Brain microvascular endothelial cell (primary cell): ENCODE measurements at places on chromosomes 1 and 21.

DNA sequence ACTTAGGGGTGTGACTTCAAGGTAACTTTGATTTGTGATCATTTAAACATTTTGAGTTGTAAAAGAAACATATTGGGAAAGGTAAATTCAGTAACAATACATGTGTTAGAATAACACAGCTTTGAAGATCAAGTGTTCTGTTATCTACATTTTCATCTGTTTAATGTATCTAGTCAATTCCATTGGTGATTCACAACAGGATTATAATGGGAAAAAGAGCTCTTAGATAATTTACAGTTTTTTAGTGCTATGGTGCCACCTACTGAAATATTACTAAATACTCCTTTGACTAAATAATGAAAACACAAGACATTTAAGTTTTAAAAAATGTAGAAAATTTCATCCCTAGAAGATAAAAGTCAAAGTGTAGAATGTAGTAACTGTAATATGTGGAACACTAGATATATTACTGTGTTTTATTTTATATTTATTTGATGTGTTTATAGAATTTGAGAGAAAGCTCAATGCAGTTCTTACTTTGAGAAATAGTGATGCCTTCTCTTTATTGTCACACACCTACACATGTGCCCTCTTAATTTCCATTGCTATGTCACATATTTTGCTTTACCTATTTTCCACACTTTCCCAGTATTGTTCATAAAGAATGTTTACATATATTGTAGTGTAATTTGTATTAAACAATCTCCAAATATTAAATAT, 47.4 kb downstream of the PTPRC start:
- no peak for DNase-seq

DNA sequence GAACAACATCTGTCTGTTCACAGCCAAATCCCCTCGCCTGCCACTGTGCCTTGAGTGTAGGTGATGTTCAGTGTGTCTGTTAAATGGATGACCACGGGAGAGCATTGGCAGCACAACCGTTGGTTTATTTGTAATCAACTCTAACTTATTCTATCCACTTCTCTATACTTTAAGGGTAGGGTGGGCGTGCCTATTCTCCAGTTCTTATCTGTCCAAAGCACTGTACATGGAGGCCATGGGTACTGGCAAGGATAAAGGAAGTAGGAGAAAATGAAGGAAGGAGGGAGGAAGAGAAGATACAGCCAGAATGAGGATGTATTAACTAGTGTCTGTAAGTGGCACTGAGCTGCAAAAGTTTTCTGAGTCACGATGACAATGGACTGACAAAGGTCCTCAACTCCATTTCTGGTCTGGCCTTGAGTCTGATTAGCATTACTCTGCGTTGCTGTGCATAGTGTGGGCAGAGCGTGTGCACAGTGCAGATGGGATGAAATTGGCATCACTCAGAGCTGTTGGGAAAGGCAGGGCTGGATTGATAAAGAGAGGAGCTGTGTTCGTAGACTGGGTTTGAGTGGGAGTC, 7.1 kb downstream of the RHOU start:
- no peak for DNase-seq

DNA sequence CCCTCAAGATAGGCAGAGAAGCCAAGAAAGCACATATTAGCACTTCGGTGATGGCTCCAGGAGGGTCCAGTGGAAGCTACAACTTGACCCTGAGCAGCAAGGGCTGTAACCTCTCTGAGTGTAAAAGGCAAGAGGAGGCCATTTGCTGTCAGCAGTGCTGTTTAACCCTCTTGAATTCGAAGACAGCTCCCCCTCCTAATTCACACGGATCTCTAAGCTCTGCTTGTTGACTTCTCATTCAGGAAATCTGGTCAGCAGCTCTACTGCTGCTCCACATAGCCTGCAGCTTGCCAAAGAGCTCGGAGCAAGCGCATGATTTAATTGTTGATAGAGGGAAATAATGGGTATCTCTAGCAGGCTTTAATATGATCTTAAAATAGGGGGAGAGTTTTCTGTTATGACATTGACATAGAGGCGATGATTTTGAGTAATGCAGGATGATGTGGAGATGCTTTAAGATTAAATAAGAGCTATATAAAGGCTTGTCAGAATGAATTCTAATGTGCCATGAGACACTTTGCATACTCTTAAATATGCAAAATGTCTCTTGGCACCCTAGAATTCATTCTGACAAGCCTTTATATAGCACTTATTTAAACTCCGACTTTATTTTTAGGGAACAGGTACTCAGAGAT, 79.4 kb upstream of the USH2A start:
- no peak for DNase-seq

DNA sequence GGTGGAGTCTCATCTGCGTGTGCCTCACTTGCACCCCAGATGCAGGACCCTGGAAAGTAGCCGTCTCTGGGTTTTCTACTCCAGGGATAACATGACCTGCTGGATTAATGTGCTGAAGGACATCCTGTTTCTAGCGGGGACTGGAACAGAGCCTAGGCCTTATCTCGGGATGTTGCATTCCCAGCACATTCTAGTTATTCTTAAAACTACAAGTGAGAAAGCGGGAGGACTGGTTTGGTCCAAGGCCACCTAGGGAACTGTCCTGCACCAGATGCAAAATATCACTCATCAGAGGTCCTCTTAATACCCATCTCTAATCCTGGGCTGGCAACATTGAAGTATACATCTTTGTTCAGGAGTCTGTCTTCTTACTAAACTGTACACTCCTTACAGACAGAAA, 179.9 kb downstream of the ZC3H11B start:
- no peak for DNase-seq

- DNase-seq = no peak
Measured at GRCh38 chr1:57345916-57346315, 77.9 kb downstream of the DAB1 start.

DNA sequence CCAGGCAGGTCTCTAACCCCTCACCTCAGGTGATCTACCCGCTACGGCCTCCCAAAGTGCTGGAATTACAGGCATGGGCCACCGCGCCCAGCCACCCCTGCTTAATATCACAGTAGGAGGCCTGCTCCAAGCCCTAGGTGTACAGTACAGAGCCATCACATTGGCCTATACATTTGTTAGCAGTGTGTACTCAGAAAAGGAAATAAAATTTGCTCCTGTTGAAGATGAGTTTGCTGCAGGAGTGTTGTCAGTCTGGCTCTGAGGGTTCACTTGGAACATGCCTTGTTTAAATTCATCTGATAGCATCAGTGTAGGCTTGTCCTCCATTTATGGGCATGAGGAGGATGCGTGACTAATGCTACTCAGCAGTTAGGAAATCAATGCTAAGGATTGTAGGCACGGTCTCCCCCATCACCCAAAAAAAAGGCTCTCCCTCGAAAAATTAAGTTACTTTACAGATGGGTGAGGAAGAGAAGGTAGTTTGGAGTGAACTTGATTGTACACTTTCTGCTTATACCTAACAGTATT, 4.6 kb upstream of the ENAH start:
- DNase-seq = peak; percentile 83

- DNase-seq = no peak
Measured at GRCh38 chr21:43728154-43728466, 9.2 kb downstream of the PDXK start.

DNA sequence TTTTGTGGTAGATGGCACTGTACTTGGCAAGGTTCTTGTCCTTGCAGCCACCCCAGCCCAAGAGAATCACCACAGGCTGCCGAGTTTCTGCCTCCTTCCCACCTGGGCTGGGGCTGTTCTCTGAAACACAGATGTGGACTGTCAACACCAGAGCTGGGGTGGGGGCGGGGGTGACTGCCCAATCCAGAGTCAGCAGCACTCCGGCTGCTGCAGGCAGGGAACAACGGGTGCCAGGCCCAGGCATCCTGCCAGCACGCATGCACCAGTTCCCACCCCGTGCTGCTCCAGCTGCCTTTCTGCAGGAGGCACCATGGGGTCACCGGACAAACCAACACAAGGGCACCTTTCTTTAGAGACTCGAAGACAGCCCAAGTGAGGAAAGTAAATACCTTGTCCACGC, 14.1 kb downstream of the TMEM53 start:
- no peak for DNase-seq

DNA sequence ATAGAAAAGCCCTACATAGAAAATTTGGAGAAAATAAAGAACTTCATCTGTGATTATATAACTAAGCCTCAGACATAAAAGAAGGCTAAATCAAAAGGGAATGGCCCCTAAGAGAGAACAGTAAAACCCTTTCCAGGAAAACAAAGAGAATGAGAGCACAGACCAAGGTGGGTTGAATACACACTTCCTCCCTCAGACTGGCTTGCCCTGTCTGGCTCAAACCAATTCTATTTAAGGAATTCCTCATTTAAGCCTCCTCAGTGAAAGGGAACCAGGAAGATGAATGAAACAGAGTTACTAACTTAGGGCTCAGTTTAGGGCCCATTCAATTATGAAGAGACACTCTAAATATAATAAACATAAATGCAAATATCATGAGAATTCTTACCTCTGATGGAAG, 10.6 kb upstream of the SYT14 start:
- DNase-seq = no peak

- no peak for DNase-seq
Measured at GRCh38 chr1:173506437-173506836, 29.3 kb downstream of the PRDX6 start.

- DNase-seq = peak; percentile 59
Measured at GRCh38 chr1:230772457-230773395, 25.5 kb downstream of the CAPN9 start.

DNA sequence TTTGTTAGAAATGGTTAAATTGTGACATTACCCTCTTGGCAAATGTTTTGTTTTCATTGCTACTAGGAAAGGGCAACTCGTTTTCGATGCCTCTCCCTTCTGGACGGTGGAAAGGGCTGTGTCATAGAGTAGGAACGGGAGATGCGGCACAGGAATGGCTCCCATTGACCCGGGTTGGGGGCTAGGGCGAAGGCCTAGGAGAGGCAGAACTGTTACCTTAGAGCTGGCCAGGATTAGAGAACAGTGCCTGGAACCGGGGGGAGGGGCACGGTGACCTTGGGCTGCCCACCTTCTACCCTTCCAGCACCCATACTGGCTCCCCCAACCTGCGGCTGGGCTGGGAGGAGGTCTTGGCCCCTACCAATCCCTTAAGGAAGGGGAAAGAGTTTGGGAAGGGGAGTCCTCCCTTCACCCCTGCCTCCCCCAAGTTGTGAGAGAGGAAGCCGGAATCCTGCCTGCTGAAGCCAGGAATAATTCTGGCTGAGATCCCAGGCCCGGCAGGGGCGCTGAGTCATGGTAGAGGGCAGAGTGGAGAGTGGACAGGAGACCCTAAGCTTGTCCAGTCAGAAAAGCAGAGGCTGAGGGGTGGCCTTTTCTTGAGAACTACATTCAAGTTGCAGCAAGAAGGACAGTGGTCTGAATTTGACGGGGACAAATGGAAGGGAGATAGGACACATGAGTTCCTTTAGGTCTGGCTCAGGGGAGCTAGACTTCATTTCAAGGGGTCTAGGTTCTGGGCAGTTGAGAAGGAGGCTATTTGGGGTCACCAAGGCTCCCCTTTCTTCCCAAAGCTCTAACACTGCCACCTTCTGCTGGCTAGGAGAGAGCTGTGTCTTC, 8.2 kb downstream of the LMNA start:
- DNase-seq = peak; percentile 90

GRCh38 chr1:96882096-96882495, 160.5 kb downstream of the PTBP2 start:
- no peak for DNase-seq

GRCh38 chr1:181743878-181744312, 260.6 kb downstream of the CACNA1E start:
- peak; percentile 0 for DNase-seq

GRCh38 chr1:71273334-71273733, 192.5 kb upstream of the ZRANB2 start:
- DNase-seq = no peak

GRCh38 chr1:37501661-37502060, 12.9 kb downstream of the MEAF6 start:
- DNase-seq = no peak

DNA sequence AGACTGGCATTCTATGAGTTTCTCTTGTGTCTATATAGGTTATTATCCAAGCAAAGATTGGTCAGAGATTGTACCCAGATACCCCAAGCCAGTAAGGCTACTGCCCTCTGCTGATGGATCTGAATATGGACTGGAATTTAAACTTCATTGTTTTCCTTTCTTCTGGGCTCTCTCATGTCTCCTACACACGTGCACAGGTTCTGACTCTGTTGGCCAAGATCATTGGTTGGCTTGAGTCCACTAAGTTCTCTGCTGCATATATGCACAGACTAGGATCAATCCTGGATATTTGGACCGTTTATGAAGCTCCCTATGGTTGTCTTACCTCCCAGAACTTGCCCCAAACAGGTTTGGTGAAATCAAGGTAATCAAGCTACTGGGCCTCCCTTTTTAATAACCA, 69.7 kb downstream of the CC2D1B start:
- DNase-seq = peak; percentile 46

- DNase-seq = no peak
Measured at GRCh38 chr1:30023339-30024022, 699.9 kb downstream of the MATN1 start.

DNA sequence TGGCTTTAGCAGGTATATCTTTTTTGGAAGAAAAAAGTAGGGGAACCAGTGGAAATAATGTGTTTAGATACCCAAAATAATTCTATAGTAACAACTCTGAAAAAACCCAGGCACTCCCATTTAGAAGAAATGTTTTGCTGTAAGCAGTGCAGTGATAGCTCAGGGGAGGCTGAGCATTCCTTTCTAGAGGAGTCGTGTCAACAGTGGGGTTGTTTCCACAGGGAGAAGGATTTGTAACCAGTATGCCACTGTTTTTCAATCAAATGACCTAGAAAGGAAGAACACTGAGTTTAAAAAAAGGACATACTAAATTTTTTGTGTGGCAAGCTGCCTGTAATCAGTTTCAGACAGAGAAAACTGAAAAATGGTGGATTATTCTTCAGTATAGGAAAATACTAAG, 2.4 kb downstream of the PGD start:
- no peak for DNase-seq

DNA sequence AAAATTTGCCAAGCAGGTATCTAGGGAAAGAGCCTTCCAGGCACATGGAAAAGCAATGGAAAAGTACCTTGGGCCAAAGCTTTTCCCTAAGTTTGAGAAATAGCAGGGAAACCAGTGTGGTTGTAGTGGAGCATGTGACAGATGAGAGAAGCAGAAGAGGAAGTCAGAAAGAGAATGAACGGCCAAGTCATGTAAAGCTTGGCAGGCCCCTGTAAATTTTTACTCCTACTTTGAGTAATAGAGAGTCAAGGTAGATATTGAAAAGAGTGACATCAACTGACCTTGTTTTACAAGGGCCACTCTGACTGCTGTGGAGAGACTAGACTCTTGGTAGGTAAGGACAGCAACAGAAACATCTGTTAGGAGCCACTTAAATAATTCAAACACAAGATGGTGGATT, 180.9 kb upstream of the PRMT6 start:
- no peak for DNase-seq
